Ovary (tissue), 10 donors: ENCODE measurements at places on chromosomes 2 and 18.

GRCh38 chr2:216057688-216058193, 23.9 kb downstream of the PECR start:
- no peak for DNase-seq

- no peak for DNase-seq
These were observed 44.3 kb downstream of the RBM43 start for GRCh38 chr2:151217343-151217742.

- DNase-seq: no peak
These were observed 2.6 kb downstream of the HAAO start for GRCh38 chr2:42789751-42790150.

DNA sequence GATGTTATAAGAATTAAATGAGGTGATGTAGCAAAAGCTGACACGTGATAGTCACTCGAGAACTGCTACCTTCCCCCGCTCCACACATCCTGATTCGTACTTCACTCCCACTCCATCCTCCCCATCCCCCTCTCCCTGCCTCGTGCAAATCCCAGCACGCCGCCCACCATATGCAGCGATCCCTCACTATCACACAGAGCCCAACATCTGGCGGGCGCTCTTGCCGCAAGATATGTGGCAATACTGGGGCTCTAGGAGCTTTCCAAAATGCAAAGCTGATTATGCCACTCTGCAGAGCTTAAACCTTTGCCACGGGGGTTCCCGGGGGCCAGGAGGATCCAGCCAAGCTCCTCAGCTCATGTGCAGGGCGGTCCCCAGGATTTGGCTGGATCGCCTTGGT, 37.4 kb downstream of the DNMT3A start:
- DNase-seq: peak; percentile 53

- DNase-seq: no peak
These were observed 12.7 kb upstream of the KCNJ13 start for GRCh38 chr2:232789082-232789481.

- DNase-seq: no peak
These were observed 16.4 kb upstream of the TMEM18 start for GRCh38 chr2:693606-694005.

DNA sequence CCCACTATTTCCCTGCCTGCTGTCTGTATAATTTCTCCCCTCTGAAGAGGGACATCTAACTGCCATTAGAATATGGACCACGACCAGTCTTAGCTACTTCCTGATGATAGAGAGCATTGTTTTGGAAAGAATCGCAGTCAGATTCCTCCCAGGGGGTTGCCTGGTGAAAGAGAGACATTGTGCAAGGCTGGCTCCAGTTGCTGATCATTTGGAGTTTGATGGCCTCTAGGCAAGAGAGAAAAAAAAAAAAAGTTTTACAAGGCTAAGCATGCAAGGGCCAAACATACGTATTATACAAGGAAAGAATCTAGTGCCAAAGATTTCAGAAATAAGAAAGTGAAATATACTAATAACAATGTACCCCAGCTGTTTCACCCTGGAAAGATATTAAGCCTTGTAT, 182.2 kb downstream of the CMPK2 start:
- no peak for DNase-seq

DNA sequence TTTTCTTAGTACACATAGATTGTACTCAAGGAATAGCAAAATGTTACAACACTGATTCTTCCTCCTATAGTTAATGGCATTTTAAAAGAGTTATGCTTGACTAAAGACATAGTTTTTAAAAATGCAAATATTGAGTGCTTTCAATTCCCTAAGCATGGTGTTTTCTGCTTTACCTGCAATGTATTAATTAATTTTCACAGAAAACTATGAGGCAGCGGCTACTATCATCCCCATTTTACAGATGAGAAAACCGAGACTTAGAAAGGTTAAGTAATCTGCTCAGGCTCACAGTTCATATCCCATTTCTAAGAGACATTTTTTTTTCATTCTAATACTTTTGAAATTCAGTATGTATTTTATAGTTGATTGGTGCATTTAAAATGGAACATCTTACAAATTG, 38.0 kb downstream of the BMP10 start:
- DNase-seq: no peak

DNA sequence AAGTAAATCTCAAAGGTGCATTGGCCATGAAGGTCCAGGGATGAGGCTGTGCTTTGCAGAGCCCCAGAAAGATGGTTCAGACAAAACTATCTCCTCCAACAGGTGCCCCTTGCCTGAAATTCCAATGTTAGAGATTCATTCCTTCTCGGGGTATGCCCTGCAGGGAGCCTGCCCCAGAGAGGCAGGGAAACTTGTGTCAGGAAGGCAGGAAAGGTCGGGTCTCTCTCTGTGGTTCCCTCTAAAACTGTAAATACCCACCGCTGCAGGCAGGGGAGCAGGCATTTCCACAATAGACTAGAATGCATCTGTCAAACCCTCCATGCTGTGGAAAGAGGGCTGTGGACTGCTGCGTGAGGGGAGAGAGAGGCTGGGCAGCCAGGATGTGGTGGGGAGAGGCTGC, 207.8 kb upstream of the SMAD2 start:
- no peak for DNase-seq

DNA sequence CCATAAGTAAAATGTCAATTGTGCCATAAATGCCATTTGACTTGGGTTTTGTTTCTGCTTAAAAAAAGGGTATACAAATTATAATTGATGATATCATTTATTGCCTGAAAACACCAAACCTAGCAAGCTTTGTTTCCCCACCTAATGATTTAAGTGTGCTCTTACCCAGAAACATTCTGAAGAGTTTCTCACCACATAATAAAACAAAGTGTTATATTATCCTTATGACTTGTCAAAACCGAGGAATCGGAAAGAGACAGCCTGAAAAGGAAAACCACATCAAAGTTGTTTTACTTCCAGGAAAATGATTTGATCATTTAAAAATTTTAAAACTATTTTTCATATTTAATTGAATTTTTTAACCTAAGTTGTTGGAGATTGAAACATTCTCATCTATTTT, 170.5 kb upstream of the SLC39A10 start:
- no peak for DNase-seq

DNA sequence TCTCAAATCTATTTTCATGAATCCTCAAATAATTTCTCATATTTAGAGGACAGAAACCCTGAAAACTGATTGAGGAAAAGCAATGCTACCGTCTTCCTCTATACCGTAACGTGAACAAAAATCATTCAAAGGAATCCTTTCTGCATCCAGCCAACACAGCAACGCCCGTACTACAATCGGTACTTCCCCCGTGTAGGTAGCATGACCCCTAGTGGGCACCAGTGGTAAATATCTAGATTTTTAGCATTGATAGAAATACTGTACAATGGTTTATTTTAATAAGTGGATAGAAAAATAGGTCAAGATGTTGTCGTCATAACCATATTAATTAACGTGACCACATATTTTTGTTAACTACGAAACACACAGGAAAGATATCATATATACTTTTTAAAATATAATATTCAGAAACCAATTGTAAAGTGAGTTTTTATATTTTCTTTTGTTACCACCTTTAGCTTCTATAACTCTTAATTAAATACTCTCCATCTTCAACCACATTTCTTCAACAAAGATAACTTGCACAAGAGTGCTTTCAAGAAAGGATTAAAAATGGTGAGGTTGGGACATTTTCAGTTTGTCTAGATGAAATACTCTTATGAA, 194.1 kb downstream of the SS18 start:
- peak; percentile 52 for DNase-seq

- DNase-seq: no peak
These were observed 43.7 kb upstream of the CAB39 start for GRCh38 chr2:230668939-230669303.

GRCh38 chr18:12990123-12990475, 1.1 kb upstream of the CEP192 start:
- no peak for DNase-seq

DNA sequence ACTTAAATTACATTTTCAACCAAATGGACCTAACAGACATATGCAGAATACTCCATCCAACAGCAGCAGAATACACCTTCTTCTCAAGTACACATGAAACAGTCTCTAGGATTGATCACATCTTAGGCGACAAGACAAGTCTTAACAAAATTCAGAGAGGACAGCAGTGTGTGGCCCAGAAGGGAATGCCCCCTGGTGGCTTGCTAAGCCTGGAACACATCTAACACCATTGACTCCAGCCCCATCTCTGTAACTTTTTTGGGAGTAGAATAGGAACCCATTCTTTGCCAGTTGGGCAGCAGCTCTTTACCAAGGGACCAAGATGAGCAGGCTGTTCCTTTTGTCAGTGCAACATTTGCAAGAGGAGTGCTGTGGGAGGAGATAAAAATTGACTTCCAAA, 249.9 kb downstream of the PLCL1 start:
- no peak for DNase-seq

DNA sequence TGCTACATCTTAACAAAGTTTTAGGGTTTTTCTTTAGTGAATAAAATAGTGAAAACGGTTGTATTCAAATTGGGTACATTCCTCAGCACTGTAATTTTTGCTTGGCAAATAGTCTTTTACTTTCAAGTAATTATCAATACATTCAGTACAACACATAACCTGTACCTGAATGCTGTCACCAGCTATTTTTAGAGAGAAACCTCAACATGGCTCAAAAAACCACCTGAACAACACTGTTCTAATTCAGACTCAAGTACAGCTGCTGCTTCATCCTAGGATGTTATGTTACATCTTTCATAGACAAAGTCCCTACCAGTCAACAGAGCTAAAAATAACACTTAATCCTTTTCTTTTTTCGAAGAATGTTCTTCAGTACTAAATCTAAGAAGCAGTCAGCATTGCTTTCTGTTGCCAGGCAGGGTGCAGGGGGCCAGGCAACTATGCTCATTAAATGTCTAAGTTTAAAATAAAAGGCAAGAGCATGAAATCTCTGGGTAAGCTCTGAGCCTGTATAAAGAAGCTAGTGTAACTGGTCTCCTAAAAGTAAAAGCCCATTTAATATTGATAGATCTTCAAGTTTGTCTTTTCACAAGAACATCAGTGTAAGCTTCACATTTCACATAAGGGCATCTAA, 20.5 kb downstream of the PDIA6 start:
- DNase-seq: no peak

DNA sequence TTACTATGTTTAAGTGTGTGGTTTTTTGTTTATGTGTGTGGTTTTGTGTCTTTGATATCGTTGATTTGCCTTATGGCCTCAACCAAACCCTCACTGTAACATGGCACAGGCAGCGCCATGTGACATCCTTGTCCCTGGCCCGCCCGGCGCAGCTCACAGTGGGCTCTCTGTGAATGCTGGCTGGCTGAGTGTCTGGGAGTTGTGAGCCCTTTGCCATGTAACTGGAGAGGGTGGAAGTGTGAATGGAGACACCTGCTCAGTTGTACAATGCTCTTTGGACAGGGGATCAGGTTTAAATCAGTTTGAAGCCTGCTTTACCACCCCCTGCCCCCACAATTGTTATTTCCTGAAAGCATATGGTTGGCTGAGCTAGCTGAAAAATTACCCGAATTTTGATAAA, 41.8 kb downstream of the TCF7L1 start:
- no peak for DNase-seq

DNA sequence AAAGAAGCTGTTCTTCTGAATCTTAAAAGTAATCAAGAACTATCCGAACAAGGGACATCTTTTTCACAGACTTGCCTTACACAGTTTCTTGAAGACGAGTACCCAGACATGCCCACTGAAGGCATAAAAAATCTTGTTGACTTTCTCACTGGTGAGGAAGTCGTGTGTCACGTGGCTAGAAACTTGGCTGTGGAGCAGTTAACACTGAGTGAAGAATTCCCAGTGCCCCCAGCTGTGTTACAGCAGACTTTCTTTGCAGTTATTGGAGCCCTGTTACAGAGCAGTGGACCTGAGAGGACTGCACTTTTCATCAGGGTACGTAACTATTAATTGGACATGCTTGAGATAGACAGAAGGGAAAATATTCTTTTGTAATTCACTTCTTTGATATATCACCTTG, 2.4 kb downstream of the MRPL44 start:
- DNase-seq: no peak

- DNase-seq: no peak
These were observed 58.8 kb upstream of the FIGN start for GRCh38 chr2:163794635-163795034.

GRCh38 chr2:130756053-130756873, 923 bp downstream of the AMER3 start:
- DNase-seq: no peak

GRCh38 chr18:9217743-9218451, 81.3 kb downstream of the ANKRD12 start:
- no peak for DNase-seq

GRCh38 chr2:219171231-219171651, 1.4 kb upstream of the SLC23A3 start:
- DNase-seq: peak; percentile 61

DNA sequence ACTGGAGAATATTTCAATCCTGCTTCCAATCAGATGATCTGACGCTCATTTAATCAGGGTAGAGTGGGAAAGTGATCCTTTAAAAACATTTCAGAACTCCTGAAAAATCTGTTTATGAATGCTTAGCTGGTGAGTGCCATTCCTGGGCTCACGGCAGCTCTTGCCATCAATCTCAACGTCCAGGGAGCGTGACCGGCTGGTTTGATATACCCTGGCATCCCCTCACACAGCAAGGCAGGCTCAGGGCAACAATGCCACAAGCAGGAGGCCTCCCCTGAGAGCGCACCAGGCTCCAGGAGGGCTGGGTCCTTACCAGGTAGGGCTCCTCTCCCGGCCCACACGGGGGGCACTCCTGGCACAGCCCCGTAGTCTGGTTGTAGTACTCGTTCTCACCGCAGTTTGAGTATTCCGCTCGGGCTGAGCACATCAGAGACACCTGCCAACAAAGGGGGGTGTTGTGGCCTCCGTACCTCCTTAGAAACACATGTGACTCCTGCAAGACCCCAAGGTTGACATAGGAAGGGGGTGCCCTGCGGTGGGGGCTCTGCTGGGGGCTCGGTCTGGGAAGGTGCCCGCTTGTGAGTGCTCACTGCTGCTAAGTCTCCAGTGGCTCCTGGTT, 59.1 kb downstream of the EDAR start:
- DNase-seq: no peak

DNA sequence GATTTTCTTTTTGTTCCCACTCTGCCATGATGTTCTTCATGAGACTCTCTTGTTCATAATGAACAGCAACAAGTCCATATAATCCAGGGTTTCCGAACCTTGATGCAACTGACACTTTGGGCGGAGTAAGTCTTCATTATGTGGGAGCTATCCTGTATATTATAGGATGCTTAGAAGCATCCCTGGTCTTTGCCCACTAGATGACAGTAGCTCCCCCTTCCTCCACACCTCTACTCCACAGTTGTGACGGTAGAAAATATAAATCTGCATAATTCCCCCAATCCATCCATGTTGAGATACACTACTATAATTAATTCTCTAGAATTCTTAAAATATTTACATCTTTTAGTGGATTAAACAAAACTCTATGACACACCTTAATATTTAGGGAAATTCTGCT, 482.2 kb upstream of the CELF4 start:
- DNase-seq: no peak

DNA sequence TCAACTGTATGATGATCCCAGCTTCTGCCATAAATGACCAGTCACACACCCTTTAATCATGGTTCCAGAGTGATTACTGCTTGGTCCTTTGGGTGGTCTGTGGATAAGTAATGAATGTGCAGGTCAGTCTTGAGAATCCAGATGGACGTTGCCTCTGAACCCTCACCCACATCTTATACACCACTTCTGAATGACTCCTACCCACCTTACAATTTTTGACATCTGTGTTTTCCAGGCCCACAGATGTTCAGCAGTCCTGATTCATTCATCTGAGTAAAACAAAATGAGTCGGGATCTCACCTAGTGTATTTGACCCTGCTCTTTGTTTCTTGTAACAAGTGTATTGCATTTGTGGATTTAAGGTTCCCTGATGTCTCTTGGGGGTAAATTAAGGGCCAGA, 194.1 kb upstream of the CCDC68 start:
- DNase-seq: no peak
